Stimulated activated CD4-positive, alpha-beta T cell treated with anti-CD3 and anti-CD28 coated beads, Interleukin-15, amount 100 ng/mL, for 1 hour (primary cell): ENCODE measurements at places on chromosomes 6 and 20.

DNA sequence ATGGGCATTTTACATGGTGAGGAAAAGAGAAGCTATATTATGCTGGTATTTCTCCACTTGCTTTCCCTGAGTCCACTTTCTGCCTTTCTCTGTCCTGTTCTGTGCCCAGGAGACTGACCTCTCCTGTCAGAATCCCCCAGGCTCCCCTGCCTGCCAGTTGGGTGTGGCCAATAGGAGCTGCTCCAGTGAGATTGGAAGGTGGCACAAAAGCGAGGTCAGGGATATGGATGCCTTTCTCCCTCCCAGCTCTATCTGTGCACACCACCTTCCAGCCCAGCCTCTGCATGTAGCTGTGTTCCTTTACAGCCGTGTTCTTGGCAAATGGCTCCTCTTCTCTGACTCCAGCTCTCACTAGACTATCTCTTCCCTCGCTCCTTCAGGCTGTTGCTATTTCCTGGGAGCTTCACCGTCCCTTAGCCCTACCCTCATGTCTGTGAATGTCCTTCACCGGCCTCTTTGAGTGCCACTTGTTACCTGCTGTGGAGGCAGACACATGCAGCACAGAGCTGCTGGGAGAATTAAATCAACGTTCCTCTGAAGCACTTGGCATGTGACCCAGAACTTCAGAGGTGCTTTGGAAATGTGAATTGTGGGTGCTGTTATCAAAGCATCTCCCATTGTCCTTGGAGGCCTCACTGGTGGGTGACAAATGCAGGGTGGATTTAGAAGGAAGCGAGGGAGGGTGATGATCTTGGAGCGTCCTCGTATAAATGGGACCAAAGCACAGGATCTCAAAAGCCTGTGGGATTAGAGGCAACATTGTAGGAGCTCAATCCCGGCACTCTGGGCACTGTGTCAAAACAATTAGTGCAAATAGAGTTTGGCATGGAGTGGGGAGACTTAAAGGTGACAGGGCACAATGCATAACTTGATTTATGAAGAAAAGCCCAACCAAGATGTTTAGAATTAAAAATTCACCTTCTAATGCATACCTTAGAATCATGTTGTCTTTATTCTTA is 28.9 kb upstream of the RALGAPA2 start:
- DNase-seq = no peak

DNA sequence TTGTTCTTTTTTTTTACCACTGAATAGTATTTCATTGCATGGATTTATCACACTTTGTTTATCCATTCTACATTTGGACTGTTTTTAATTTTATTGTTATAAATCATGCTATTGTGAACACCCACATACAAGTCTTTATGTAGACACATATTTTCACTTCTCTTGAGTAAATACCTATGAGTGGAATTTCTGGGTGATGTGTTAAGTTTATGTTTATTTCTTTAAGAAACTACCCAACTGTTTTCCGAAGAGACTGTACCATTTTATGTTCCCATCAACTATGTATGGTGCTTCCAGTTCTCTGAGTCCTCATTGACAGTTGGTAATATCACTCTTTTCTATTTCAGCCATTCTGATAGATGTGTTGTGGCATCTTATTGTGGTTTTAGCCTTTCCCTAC is 54.0 kb downstream of the RIN2 start:
- no peak for DNase-seq

GRCh38 chr20:63756648-63756991 is 17.0 kb downstream of the SLC2A4RG start:
- DNase-seq = no peak

DNA sequence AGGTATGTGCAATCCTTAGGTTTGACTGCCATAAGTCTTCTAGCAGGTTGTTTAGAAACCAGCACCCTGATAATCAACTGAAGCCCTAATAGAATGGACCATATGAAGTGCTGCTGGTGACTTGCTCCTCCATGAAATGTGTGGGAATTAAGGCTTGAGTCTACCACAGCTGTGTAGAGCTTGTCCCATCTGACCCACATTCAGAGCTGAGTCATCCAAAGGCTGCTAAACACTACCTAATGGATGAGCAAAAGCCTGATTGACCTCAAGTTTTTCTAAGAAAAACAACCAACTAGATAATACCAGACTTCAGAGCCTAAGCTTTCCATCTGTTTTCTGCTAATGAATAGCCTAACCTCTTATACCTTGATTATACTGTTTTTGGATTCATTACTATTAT is 120.3 kb upstream of the MOCS1 start:
- no peak for DNase-seq

DNA sequence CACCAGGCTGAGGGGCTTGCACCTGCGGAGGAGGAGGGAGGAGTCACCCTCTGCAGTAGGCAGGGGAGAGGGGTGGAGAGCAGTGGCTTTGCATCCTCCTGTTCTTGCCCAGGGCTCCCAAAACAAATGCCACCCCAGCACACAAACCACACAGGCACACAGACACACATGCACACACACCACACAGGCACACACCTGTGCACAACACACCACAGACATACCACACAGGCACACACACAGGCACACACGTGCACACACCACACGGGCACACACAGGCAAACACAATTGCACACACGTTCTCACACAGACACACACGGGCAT is 26.6 kb downstream of the YTHDF1 start:
- no peak for DNase-seq

- DNase-seq = no peak
Observed at GRCh38 chr20:3818155-3819151, 1.9 kb upstream of the AP5S1 start.

DNA sequence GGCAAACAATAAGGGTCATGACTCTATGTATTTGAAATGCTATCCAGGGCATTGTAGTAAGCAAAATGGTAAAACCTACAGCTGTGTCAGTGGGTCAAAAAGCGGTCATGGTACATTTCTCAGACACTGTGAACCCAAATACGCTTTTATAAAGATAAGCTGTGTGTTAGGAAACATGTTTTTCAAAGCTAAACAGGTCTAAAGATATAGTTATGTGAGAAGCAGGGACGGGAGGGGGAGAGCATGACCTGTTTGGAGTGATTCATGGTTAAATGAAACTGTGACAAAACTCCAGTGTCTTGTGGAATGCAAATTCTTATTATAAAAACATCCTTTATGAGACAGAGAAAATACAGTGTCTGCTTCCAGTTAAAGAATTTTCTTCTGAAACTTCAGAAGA is 205.4 kb upstream of the BMP2 start:
- DNase-seq = no peak

- DNase-seq = no peak
Observed at GRCh38 chr6:29200767-29201662, 30.3 kb downstream of the OR2J2 start.
